ENCODE measurements at places on chromosomes 5 and 9.
A peak's percentile ranks its signal among the peaks of the same experiment; 100 is the strongest.

DNA sequence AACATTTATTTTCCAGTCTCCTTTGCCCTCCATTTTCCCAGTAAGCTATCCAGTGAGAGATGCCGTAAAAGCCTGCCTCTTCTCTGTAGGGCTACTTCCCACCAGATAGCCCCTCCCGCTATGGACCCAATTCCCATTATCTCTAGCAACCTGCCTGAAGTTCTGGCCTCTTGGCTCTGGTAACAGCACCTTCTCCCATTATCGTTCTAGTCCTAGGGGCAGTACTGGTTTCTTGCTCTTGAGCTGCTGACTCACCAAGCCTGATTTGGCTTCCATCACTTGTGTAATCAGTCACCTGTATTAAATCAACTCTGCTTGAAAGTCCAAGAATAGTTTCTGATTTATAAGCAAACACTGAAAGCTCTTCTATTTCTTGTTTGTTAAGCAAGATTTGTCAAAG is 42.8 kb upstream of the PARP8 start:
- no peak for DNase-seq

DNA sequence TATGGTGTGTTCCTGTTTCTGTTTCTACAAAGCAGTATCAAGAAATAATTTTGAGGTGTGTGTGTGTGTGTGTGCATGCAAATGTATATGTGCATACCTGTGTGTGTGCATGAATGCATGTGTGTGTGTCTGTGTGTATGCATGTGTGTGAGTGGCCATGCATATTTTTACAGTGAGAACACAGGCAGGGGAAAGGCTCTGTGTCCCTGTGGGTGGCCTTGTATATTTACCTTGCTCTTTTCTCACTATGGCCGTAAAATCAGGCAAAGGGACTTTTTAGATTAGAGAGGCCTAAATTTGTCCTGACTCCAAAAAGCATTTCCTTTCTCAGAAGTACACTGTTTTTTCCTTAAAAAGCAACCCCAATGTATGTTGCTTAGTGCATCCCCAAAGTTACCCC is 293.4 kb downstream of the MARCHF11 start:
- DNase-seq, result no peak

GRCh38 chr5:10265245-10266109 is 15.4 kb downstream of the CCT5 start:
- DNase-seq, result no peak

- no peak for DNase-seq
Measured at GRCh38 chr9:105254226-105254625, 9.8 kb downstream of the SLC44A1 start.

- DNase-seq, result no peak
Measured at GRCh38 chr9:82732928-82733327, 330.0 kb downstream of the RASEF start.

GRCh38 chr5:138967791-138968448 is 92.8 kb upstream of the LRRTM2 start:
- peak; percentile 57 for DNase-seq

- DNase-seq, result no peak
Measured at GRCh38 chr5:100550531-100551051, 15.4 kb downstream of the FAM174A start.

- DNase-seq, result no peak
Measured at GRCh38 chr5:134592141-134592746, 40.4 kb downstream of the SAR1B start.

DNA sequence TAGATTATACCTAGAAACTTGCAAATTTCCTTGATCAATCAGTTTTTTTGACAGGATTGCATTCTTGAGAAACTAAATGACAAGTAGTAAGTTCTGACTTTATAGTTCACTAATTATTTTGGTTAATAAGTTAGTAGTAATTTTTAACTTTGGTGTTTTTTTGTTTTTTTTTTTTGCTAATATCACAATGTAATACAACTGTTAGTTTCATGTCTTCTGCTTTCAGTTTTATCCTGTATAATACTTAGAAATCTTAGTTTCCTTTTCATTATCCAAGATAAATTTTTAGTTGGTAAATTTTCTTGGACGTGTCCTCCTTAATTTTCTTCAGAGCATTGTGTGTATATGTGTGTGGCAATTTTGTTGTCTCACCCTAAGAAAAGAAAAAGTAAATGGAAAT is 57.8 kb downstream of the CWC27 start:
- DNase-seq, result no peak

- DNase-seq, result no peak
Measured at GRCh38 chr5:145743396-145744061, 91.6 kb downstream of the PRELID2 start.

GRCh38 chr5:168319774-168320173 is 28.3 kb downstream of the WWC1 start:
- DNase-seq, result peak; percentile 10

DNA sequence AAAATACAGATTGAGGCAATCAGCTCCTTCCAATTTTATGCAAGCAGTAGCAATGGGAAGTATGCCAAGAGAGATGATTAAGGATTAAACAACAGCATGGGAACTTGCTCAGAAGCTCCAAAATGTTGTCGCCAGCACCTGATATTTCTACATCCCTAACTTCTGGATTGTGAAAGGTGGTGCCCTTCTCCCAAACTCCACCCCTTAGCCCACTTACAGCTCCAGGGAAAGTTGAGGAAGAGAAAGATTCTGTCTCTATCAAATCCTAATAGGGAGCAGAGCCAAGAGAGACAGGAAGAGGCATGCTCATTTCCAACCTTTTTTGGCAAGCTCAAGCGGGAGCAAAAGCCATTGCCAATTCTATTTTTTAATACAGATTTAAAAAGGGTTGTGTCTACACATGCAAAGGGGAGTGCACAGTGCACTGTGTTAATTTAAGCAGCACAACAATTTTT is 92.4 kb upstream of the NR3C1 start:
- no peak for DNase-seq

DNA sequence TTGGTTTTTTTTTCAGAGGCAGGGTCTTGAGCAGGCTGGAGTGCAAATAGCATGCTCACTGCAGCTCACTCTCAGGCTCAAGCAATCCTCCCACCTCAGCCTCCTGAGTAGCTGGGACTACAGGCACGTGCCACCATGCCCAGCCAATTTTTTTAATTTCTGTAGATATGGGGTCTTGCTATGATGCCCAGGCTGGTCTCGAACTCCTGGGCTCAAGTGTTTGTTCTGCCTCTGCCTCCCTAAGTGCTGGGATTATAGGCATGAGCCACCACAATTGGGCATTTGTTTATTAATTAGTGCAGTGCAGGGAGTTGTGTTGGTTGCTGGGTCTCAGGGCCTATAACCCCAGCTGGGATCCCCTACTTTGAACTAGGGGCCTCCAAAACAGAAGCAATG is 47.0 kb downstream of the CXXC5 start:
- DNase-seq, result no peak

DNA sequence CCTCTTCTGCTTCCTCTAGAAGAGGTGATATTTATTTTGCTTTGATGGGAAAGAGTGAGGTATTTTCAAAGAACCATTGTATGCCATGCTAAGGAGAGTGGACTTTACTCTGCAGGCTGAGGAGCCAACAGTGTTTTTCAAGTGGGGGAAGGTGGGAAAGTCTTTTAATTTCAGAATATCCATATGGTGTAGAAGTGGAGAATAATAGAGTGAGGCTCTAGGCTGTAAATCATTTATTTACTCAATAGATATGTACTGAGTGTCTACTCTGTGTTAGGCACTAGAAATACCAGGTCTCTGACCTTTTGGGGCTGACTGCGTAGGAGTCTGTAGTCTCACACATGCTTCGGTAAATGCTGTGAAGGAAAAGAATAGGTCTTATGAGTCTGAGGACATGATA is 30.7 kb upstream of the TENT2 start:
- DNase-seq, result no peak

- DNase-seq, result no peak
Measured at GRCh38 chr5:118611332-118611945, 376.9 kb downstream of the DTWD2 start.

GRCh38 chr9:75891277-75891741 is 836 bp downstream of the PCSK5 start:
- DNase-seq, result peak; percentile 83

- no peak for DNase-seq
Measured at GRCh38 chr9:35731415-35732184, 395 bp downstream of the TLN1 start.
